ENCODE measurements at places on chromosomes 16 and 17.

DNA sequence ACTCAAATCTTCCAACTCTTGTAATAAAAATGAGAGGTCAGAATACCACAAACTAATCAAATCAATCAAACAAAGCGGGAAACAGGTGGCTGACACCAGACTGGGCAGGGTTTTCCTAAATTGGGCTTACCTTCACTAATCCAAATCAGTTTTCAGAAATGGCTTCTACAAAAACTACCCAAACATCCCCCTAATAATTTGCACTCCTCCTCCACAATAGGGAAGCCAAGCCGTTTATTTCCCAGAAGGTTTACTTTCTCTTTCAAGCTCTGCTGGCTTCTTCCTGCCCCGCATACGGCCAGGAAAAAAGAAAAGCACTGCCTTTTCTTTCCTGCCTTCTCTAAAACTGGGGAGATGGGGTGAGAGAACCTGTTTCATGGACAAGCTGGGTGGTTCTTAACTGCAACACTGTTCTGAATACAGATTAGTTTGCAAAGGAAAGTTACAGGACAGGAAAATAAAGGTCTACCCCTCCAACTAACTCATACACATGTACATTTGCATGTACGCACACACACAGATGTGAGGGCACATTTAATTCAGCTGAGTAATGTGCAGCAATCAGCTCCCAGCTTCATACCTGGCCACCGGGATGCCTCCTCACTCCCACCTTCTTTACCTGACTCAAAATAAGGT is 9.2 kb downstream of the STAT3 start:
- DNase-seq, result no peak

DNA sequence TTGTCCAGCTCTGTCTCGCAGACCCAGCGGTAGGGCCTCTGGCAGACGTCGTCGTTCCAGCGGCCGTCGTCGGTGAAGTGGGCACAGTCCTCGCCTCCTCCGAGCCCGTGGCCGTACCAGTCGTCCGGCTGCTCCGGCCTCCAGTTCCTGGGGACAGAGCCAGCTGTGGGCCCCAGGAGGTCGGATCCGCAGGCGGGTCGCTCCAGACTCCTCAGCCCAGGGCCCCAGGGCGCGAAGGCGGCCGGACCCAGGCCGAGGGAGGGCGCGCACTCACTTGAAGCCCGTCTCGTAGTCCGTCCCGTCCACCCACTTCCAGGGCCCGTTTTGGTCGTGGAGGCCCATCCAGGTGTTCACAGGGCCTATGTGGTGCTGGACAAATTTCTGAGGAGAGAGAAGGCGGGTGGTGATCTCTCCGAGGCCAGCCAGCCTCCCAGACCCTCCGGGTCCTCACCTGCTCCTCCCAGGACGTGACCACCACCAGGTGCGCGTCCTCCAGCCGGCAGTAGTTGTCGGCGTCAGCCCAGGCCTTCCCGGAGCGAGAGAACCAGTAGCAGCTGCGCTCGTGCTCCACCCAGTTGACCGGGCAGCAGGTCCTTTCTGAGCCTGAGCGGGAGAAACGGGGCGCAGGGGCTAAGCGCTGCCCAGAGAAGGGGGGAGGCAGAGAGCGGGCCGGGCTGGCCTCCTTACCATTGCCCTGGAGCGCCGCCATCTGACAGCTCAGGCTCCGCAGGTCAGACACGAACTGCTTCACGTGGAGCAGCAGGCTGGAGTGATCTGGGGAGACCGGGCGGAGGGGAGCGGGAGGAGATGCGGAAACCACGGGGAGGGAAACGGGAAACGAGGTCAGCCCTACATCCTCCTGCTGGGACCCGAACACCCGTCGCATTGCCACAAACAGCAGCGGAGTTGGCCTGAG is 5.2 kb downstream of the ASGR1 start:
- peak; percentile 50 for DNase-seq

- no peak for DNase-seq
These were observed 15.4 kb downstream of the CNOT1 start for GRCh38 chr16:58614212-58614611.

- peak; percentile 80 for DNase-seq
These were observed 20.4 kb upstream of the SCIMP start for GRCh38 chr17:5254903-5255521.

DNA sequence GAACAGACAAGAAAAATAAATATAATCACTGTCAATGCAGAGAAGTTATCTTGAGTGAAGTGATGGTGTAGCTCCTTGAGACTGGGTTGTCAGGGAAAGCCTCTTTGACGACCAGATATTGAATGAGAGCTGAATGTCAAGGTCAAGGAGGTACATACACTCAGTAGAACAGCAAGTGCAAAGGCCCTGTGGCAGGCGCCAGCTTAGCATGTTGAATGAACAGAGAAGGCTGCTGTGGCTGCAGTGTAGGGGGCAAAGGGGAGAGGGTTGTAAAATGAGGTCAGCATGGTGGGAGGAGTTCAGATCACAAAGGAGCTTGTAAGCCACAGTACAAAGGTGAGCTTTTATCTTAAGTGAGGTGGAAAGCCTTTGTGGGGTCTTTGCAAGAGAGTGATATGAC is 111.5 kb downstream of the ZFHX3 start:
- no peak for DNase-seq
